PC-9 (cell line): ENCODE measurements at places on chromosomes 7 and 10. TPM values are rescaled to one million over a fixed set of nuclear protein-coding genes. Genes with fewer than 3 reads are reported as not detected.

Gene CCDC146
- total RNA-seq: 11.6 and 15.9 TPM in 2 replicates

Gene MKI67
- 75.2 and 114 TPM in 2 replicates for total RNA-seq

Gene SHH
- total RNA-seq: not detected in 2 replicates

Gene ATRNL1
- total RNA-seq: not detected in 2 replicates

DNA sequence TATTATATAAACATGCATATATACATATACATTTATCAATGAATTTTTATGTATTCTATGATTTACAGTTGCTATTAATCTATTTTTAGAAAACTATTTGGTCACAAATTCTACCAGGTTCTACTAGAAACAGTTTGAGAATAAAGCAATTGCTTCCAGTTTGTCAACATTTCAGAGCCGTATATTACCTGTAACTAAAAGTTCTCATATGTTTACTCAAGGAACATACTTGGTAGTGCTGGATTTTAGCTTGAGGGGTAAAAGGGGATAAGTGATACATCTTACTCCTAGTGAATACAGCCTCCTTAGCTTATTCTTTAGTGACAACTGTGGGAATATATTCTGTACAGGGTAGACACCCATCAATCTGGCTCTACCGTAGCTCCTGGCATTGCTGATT lies 1590.5 kb upstream of the LRRTM3 start:
- no peak for DNase-seq

- DNase-seq: peak; percentile 79
Observed at GRCh38 chr10:100345570-100346330, 1.3 kb upstream of the SCD start.

DNA sequence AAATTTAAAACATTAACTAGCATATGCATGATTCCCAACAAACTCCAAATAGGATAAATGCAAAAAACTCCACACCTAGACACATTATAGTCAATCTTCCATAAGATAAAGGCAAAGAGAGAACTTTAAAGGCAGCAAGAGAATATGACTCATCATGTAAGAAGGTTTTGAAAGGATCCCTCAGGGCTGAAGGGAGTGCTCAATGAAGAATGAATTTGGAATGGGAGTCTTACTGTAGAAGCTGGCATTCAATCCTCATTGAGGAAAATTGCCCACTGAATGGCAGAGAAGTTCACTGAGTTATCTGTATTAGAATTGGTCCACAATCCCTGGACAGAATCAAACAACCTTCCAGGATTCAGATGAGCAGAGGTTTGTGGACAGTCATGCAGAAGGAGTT lies 26.1 kb upstream of the ZNF365 start:
- DNase-seq: no peak

DNA sequence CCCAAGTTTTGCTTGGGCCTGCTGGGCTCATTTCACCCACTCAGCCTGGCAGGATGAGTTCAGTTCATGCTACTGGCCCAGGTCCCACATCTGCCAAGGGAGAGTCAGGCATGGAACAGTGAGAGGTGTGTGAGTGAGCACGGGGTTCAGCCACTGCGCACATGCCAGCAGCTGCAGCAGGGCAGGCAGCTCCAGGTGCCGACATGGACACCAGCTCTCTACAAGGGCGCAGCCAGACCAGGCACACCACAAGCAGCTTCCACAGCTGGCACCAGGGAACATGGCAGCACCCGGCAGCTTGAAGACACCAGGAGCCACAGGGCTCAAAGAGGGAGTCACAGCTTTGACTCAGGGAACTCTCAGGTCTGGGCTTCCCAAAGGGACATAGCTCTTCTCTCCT lies 938.0 kb downstream of the SORCS3 start:
- DNase-seq: no peak

DNA sequence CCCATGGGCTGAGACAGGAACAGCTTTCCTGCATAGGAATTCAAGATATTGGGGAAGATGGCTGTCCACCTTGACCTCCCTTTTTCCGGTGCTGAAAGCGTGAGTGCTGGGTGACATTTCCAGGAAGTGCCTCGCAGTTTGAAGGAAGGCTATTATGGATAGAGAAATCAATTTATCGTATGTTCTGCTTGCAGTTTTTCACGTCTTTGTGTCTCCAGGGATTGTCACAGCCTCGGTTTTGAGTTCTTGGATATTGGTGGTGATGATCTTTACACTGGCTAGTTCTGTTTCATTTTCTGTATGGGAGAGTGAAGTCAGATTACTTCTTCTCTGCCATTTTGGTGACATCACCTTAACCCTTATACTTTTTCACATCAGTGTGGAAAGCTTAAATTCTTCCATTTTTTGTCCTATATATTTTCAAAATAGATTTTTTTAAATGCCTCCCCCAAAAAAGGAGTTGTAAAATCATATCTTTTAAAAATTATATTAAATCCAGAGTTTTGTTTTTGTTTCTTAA lies 102.5 kb upstream of the APBB1IP start:
- DNase-seq: no peak

DNA sequence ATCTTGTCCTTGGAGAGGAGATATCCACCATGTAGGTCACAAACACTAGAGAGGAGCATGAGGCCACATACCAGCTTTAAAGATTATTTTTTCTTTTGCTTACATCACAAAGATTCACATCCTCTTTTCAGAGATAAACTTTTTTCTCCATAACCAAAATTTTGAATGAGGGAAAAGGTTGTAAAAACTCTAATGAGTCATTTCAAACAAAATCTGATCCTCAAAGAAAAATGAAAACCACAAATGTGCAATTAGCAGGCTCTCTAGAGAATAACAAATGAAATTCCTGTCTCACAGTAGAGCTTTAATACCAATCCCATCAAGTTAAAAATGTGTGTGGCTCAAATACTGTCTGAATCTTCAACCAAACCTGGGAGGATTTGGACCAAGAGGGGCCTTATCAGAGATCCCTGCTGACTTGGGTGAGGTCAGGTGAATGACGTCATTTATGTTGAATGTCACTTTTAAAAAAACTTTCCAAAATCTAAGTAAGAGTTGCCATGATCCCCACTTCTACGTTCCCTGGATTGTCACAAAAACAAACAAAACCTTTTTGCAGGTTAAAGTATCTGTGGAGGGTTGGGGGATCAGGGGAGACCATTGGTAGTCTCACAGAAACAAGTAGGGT lies 261.5 kb upstream of the NPSR1 start:
- DNase-seq: no peak

DNA sequence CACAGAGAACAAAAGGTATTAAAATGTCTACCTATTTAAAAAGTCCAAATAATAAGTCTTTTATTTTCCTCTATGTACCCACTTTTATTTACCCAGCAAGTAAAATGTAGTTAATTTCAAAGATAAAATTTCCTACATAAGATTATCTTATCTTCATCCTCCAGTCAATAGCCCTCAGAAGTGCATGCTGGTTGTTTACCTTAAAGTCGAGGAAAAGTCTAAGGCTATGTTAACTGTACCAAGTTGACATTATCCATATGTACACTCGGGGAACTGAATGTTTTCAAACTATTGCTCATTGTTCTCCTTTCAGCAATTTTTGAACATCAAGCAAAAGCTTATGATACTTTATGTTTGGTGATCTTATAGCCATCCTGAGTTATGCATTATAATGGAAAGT lies 24.1 kb upstream of the LIPF start:
- DNase-seq: no peak

DNA sequence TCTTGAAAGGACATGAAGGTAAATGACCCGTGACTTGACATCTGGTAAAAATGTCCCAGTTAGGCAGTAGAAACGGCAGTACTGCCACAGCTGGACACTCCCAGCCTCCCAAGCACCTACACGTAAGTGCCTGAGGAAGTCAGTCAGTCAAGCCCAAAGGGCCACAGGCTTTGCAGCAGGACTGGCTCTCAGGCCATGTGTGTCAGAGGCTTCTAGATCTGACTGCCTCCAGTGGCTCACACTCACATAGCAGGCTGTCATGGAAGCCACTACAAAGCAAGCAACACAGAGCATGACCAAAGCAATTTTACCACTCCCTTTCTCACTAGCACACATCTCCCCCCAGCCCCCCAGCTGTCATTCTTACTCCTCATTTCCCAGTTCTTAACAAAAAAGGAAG lies 17.8 kb upstream of the CCNJ start:
- DNase-seq: no peak

- DNase-seq: no peak
Observed at GRCh38 chr10:23975431-23975830, 233.5 kb upstream of the KIAA1217 start.

GRCh38 chr7:119572132-119572531 lies 700.8 kb upstream of the KCND2 start:
- no peak for DNase-seq

- no peak for DNase-seq
Observed at GRCh38 chr10:5504146-5505072, 5.0 kb upstream of the CALML5 start.

- DNase-seq: no peak
Observed at GRCh38 chr7:151671514-151671913, 151.8 kb upstream of the RHEB start.
